ENCODE measurements at places on chromosomes 11 and 22. TPM values are rescaled to one million over a fixed set of nuclear protein-coding genes. Genes with fewer than 3 reads are reported as not detected.

GRCh38 chr11:32210556-32210955 lies 119.7 kb downstream of the RCN1 start:
- H3K36me3 ChIP-seq, result no peaks in the 10 kb centered on the region
- H3K4me1 ChIP-seq, result no peaks in the 10 kb centered on the region
- H3K4me3 ChIP-seq, result no peak overlapping the region

DNA sequence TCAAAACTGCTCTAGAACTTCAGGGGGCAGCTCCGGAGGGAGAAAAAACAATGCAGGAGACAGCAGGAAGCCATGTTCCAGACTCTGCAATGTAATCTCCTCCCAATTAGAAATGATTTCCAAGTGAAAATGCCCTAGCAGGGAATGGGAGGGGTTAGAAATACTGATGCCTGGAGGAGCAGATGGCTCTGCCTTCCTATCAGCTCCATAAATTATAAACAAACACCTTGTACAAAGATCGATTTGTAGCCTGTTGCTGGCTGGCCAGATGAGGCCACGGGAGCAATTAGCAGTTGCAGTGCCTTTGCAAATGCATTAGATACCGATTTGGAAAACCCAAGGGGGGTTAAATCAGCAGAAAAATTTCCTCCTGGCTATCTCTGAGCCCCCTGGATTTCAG lies 46.6 kb upstream of the CHRM4 start:
- peaks cover 15% of the 10 kb centered on the region for H3K36me3 ChIP-seq
- no peaks in the 10 kb centered on the region for H3K4me1 ChIP-seq
- H3K27ac ChIP-seq, result no peak overlapping the region
- no peak for DNase-seq
- H3K4me3 ChIP-seq, result no peak overlapping the region

DNA sequence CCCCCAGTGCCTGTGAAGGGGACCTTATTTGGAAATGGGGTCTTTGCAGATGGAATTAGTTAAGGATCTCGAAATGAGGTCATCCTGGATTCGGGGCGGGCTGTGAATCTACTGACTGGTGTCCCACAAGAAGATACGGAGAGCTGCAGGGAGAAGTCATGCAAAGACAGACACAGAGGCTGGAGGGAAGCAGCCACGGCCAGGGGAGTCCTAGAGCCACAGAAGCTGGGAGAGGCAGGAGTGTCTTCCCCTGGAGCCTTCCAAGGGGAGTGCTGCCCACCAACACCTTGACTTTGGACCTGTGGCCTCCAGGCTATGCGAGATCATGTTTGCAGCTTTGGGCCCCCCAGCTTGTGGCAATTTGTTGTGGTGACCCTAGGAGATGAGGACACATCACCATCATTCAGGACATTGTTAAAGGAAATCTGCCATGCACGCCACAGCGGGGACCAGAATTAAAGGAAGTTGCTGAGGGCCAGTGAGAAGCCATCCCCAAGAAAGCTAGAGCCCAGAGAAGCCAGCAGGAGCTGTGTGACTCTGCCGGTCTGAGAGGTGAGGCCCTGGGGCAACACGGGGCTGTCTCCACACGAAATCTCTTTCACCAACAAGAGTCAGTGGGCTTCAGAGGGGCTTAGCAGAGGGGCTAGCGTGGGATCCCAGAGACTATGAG lies 434.7 kb downstream of the BRD1 start:
- H3K4me3 ChIP-seq, result no peak overlapping the region
- H3K27ac ChIP-seq, result no peak overlapping the region
- H3K36me3 ChIP-seq, result no peaks in the 10 kb centered on the region
- DNase-seq, result no peak

- no peak overlapping the region for H3K27ac ChIP-seq
- DNase-seq, result no peak
- no peaks in the 10 kb centered on the region for H3K4me1 ChIP-seq
- H3K27me3 ChIP-seq, result no peaks in the 10 kb centered on the region
- H3K36me3 ChIP-seq, result no peaks in the 10 kb centered on the region
- H3K4me3 ChIP-seq, result no peak overlapping the region
These were observed 928.0 kb upstream of the FAT3 start for GRCh38 chr11:91296629-91297028.

DNA sequence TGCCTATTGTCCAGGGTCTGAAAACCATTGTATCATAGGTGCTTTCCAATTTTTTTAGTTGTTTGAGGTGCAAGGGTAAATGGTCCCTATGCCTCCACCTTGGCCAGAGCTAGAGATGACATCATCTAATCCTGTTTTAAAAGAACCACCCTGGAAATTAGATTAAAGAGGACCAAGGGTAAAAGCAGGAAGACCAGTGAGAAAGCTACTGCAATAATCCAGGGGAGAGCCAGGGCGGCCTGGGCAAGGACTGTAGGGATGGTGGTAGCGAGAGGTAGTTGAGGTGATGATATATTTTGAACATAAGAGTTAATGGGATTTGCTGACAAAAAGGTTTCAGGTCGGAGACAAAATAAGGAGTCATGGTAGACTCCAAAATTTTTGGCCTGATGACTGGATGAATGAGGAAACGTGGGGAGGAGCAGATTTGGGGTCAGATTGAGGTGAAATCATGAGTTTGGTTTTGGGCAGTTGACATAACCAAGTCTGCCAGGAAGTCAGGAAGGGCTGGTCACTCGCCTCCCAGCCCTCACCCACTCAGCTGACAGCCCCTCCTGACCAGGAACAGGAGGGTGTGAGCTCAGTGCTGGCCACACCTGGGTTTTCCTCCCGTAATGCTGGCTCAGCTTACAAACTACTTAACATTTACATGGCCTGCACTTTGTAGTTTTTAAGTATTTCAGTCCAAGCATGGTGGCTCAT lies 23.0 kb downstream of the SCN4B start:
- H3K27ac ChIP-seq, result no peak overlapping the region
- H3K4me3 ChIP-seq, result no peak overlapping the region
- no peak for DNase-seq
- H3K27me3 ChIP-seq, result no peaks in the 10 kb centered on the region

DNA sequence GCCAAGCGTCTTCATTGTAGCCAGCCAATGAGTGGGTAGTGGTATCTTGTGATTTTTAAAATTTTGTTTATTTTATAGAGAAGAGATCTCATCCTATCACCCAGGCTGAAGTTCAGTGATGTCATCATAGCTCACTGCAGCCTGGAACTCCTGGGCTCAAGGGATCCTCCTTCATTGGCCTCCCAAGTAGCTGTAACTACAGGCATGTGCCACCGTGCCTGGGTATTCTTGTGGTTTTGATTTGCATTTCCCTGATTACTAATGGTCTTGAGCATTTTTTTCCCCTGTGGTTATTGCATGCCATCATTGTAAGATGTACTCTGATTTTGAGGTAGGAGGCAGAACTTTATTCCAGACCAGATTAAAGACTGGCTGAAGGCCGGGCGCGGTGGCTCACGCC lies 2.4 kb upstream of the DENND6B start:
- no peak overlapping the region for H3K4me3 ChIP-seq
- no peaks in the 10 kb centered on the region for H3K36me3 ChIP-seq
- H3K27ac ChIP-seq, result no peak overlapping the region

DNA sequence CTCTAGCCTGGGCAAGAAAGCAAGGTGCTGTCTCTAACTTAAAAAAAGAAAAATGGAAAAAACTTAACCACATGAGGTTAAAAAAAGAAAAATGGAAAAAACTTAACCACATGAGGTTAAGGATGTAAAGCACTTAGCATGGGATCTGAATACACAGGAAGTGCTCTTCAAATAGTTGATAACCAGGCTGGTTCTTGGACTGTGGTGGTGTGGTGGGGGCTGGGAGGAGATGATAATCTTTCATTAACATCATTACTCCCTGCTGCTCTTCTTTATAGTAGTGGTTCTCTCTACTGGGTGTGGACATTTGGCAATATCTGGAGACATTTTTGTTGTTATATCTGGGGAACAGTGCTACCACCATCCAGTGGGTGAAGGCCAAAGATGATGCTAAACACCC lies 88.4 kb downstream of the TTC17 start:
- H3K27ac ChIP-seq, result no peak overlapping the region
- H3K27me3 ChIP-seq, result no peaks in the 10 kb centered on the region
- no peak for DNase-seq
- no peaks in the 10 kb centered on the region for H3K4me1 ChIP-seq

DNA sequence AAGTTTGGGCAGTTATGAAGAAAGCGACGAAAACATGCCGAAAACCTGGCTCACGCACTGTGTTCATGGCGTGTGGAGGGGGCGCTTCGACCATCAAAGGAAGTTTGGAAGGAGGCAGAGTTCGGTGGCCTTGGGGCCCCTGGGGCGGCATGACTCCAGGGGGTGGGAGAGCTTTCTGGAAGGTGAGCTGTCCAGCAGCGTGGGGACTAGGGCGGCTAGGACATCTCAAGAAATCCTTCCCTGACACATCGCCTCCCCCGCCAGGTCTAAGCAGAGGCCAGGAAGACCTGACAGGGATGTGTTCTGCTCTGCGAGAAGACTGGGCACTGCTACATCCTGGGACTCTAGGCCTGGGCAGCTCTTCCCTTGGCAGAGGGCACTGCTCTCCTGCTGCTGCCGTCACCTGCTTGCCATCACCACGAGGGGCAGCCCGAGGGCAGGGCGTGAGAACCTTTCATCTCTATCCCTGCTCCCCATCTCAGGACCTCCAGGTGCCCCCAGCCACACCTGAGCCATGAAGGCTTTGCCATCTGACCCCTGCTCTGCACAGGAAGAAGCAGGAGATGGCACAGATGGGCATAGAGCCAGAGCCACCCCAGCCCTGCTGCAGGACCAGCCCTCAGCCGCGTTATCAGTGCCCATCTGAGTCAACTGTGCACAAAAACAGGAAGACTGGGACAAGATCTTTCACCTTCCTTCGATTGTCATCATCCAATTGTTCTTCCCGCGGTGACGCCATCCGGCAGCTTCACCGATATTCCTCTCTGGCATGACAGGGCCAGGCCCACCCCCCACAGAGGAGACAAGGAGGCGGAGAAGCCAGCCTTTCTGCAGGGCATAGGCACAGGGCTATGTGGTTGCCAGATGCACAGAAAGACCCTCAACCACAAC lies 12.7 kb downstream of the LINC01488 start:
- no peak for DNase-seq
- H3K4me3 ChIP-seq, result no peak overlapping the region
- no peak overlapping the region for H3K27ac ChIP-seq
- H3K4me1 ChIP-seq, result peaks cover 32% of the 10 kb centered on the region
- H3K27me3 ChIP-seq, result no peaks in the 10 kb centered on the region
- H3K36me3 ChIP-seq, result no peaks in the 10 kb centered on the region

- H3K4me3 ChIP-seq, result no peak overlapping the region
- peaks cover 13% of the 10 kb centered on the region for H3K4me1 ChIP-seq
- no peak for DNase-seq
- no peak overlapping the region for H3K27ac ChIP-seq
- no peaks in the 10 kb centered on the region for H3K36me3 ChIP-seq
These were observed 44.5 kb downstream of the TRAF6 start for GRCh38 chr11:36465449-36466163.

DNA sequence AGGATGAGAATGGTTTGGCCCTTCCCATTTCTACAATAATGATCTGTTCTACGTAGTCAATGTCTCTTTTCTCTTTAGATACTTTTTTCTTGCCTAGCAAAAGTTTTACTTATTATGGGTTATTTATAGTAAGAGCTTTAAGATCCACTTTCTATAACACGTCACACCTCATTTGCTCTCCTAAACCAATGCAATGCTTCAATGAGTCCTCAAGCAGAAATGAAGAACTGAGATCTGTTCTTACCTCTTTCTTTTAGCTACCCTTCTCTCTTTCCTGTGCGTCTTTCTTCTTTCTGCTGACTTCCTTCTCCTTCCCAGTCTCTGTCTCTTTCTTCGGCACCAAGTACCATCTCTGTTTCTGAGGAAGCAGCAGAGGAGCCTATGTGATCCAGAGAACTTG lies 61.8 kb downstream of the SNX19 start:
- no peak overlapping the region for H3K4me3 ChIP-seq
- no peaks in the 10 kb centered on the region for H3K27me3 ChIP-seq
- H3K4me1 ChIP-seq, result peaks cover 6% of the 10 kb centered on the region
- H3K27ac ChIP-seq, result no peak overlapping the region
- DNase-seq, result no peak

DNA sequence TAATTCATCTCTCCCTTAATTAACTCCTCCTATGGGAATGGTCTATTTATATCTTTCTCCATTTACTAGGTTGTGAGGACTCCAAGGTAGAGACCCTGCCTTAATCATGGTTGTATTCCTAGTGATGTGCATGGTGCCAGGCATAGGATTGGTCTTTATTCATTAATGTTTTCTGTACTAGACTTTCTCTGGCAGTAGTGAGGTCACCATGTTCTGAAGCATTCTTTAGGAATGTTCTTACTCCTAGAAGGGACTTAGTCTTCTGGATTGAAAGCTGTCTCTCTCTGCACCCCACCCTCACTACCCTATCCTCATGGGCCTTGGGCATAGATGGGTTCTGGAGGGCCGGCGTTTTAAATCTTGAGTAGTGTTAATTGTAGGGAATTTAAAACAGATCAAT lies 10.6 kb upstream of the INSC start:
- H3K27me3 ChIP-seq, result no peaks in the 10 kb centered on the region
- H3K4me1 ChIP-seq, result no peaks in the 10 kb centered on the region
- no peak overlapping the region for H3K27ac ChIP-seq
- H3K4me3 ChIP-seq, result no peak overlapping the region

DNA sequence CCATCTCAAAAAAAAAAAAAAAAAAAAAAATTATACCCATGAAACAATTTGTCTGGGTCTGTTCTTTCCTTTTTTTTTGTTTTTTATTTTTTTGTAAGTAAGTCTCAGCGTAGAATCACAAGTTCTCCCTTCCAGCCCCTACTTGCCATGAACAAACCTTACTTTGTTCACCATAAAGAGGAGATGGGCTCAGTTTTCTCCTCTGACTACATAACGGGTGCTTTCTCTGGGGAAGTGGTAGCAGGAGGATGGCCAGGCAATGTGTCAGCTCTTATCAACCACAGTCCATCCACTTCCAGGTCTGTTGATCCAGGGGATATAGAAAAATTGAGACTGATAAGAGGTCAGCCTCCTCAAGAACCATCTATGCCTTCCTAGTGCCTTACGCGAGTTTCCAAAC lies 11.0 kb downstream of the ASCC2 start:
- no peaks in the 10 kb centered on the region for H3K27me3 ChIP-seq
- peaks cover 38% of the 10 kb centered on the region for H3K36me3 ChIP-seq
- H3K27ac ChIP-seq, result no peak overlapping the region
- no peak overlapping the region for H3K4me3 ChIP-seq
- H3K4me1 ChIP-seq, result peaks cover 2% of the 10 kb centered on the region

DNA sequence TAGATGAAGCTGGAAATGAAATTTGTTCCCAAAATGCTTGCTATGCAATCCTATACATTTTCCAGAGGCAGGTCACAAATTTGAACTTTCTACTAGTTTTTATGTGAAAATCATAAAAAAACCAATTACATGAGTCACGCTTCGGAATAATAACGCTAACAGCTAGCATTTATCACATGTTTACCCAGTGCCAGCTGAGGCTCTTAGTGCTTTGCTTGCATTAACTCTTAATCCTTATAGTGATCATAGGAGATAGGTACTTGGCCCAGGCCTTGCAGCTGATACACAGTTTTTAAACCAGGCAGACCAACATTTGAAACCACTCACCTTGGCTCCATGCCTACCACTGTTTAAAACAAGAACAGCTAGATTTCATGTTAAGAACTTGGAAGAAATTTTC lies 131.8 kb upstream of the RAG2 start:
- no peaks in the 10 kb centered on the region for H3K27me3 ChIP-seq
- no peaks in the 10 kb centered on the region for H3K4me1 ChIP-seq
- no peak overlapping the region for H3K4me3 ChIP-seq
- H3K36me3 ChIP-seq, result no peaks in the 10 kb centered on the region

The ENTHD1 gene
- not detected for total RNA-seq

The CCDC73 gene
- total RNA-seq, result not detected

The MS4A7 gene
- 41.8 TPM for total RNA-seq

The CYP2D6 gene
- not detected for total RNA-seq

The BACE1 gene
- total RNA-seq, result 67.3 TPM

All from thoracic aorta (tissue), 2 donors.